Left lung (tissue), 14 donors: ENCODE measurements at places on chromosomes 6 and 20. TPM values are rescaled to one million over a fixed set of nuclear protein-coding genes. Genes with fewer than 3 reads are reported as not detected.

DNA sequence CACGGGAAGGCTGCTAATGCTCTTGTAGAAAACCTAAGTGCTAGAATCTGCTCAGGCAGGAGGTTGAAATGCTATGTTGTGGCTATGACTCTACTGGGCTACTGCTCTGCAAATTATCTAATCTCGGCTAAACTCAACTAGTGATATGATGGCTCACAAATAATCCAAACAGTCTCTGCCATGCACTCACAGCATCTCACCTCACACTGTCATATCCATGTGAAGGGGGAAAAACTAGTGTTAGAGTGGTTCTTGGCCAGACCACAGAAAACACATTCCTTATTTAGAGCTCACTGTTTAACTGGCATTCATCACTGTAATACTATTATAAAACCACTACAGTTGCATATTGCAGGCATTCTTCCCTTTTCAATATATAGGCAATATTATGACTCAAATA is 81.8 kb upstream of the DST start:
- H3K27ac ChIP-seq, result no peak overlapping the region
- no peaks in the 10 kb centered on the region for H3K27me3 ChIP-seq
- H3K4me3 ChIP-seq, result no peak overlapping the region
- H3K4me1 ChIP-seq, result peaks cover 4% of the 10 kb centered on the region

- H3K4me3 ChIP-seq, result no peak overlapping the region
- peaks cover 41% of the 10 kb centered on the region for H3K4me1 ChIP-seq
- no peak overlapping the region for H3K27ac ChIP-seq
- no peak for DNase-seq
These were observed 23.7 kb downstream of the EZR start for GRCh38 chr6:158795516-158795915.

SLC22A2 gene
- not detected for total RNA-seq

- no peak overlapping the region for H3K27ac ChIP-seq
- H3K27me3 ChIP-seq, result no peaks in the 10 kb centered on the region
- H3K4me3 ChIP-seq, result no peak overlapping the region
These were observed 168.9 kb downstream of the ATXN1 start for GRCh38 chr6:16592223-16592911.

GRCh38 chr20:7540923-7541322 is 399.3 kb downstream of the HAO1 start:
- no peaks in the 10 kb centered on the region for H3K27me3 ChIP-seq
- no peak overlapping the region for H3K27ac ChIP-seq
- H3K4me1 ChIP-seq, result no peaks in the 10 kb centered on the region
- H3K36me3 ChIP-seq, result no peaks in the 10 kb centered on the region
- DNase-seq, result no peak
- no peak overlapping the region for H3K4me3 ChIP-seq

DTNBP1 gene
- 18.5 TPM for total RNA-seq

DNA sequence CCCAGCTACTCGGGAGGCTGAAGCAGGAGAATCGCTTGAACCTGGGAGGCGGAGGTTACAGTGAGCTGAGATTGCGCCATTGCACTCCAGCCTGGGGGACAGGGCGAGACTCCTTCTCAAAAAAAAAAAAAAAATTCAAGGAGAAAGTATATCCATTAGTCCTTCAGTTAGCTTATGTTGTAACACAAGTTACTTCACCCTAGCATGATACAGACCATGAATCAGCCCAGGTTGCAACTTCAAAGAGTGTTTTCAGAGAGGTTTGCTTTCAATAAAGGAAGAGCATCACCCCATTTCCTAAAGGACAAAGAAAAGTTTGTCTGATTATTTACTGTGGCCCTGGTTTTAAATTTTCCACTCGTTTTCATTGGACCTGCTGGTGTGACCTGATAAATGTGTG is 73.0 kb downstream of the SERAC1 start:
- no peak for DNase-seq
- no peaks in the 10 kb centered on the region for H3K27me3 ChIP-seq
- H3K4me1 ChIP-seq, result no peaks in the 10 kb centered on the region
- no peak overlapping the region for H3K4me3 ChIP-seq
- no peak overlapping the region for H3K27ac ChIP-seq

CD40 gene
- 27.6 TPM for total RNA-seq

GRCh38 chr20:40251284-40251932 is 437.6 kb downstream of the MAFB start:
- H3K36me3 ChIP-seq, result no peaks in the 10 kb centered on the region
- no peaks in the 10 kb centered on the region for H3K4me1 ChIP-seq
- no peak overlapping the region for H3K4me3 ChIP-seq
- H3K27me3 ChIP-seq, result no peaks in the 10 kb centered on the region
- no peak for DNase-seq

PDE7B gene
- total RNA-seq, result 1.3 TPM

KIAA1755 gene
- 2.6 TPM for total RNA-seq

GRCh38 chr6:132247381-132248159 is 153.7 kb downstream of the MOXD1 start:
- H3K4me1 ChIP-seq, result no peaks in the 10 kb centered on the region
- no peaks in the 10 kb centered on the region for H3K36me3 ChIP-seq
- H3K27ac ChIP-seq, result no peak overlapping the region
- H3K27me3 ChIP-seq, result no peaks in the 10 kb centered on the region

DNA sequence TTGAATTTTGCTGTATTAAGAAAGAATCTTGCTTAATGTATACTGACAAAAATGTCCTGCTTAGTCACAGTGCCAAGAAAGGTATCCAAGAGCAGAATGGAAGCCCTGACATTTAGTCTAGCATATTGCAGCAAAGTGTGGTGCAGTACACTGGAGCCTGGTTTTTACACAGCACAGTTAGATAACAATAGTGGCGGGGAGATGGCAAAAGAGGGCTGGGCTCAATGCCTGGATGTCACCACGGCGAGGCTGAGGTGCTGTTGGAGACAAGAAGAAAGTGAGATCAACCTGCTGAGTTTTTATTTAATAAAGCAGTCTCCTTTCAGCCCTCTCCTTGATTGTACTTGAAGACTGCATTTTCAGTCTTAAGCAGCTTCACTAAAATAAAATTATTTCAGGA is 426.0 kb downstream of the LMBRD1 start:
- H3K4me3 ChIP-seq, result no peak overlapping the region
- H3K27me3 ChIP-seq, result no peaks in the 10 kb centered on the region
- DNase-seq, result no peak
